ENCODE measurements at places on chromosomes 2 and 18.
A peak's percentile ranks its signal among the peaks of the same experiment; 100 is the strongest.

DNA sequence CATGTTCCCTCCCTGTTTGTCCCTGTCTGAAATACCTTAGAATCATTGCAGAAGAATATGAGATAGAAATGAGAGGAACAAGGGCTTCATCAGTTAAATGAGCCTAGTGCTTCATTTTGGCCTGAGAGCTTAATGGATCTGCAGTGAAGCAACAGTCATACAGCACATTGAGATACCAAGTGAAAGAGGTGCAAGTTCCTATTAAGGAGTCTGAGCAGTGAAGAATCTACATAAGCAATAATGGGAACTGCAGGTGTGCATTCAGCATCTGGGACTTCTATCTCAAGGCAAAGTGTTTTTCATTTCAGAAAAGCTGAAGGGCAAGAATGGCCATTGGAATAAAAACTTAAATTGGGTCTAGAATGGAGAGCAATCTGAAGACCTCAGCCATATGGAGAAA is 323.2 kb upstream of the SLC39A10 start:
- DNase-seq: no peak

GRCh38 chr2:71545572-71546274 is 92.4 kb downstream of the DYSF start:
- DNase-seq: peak; percentile 48

DNA sequence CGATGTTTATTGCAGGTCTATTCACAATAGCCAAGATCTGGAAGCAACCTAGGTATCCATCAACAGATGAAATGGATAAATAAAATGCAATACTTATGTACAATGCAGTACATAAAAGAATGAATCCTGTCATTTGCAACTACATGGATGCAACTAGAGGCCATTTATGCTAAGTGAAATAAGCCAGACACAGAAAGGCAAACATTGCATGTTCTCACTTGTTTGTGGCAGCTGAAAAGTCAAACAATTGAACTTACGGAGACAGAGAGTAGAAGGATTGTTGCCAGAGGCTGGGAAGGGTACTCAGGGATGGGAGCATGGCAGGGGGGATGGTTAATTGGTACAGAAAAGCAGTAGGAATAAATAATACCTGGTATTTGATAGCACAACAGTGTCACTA is 563.9 kb downstream of the TMX3 start:
- DNase-seq: no peak

- DNase-seq: no peak
Observed at GRCh38 chr2:65311049-65311448, 83.4 kb downstream of the ACTR2 start.

DNA sequence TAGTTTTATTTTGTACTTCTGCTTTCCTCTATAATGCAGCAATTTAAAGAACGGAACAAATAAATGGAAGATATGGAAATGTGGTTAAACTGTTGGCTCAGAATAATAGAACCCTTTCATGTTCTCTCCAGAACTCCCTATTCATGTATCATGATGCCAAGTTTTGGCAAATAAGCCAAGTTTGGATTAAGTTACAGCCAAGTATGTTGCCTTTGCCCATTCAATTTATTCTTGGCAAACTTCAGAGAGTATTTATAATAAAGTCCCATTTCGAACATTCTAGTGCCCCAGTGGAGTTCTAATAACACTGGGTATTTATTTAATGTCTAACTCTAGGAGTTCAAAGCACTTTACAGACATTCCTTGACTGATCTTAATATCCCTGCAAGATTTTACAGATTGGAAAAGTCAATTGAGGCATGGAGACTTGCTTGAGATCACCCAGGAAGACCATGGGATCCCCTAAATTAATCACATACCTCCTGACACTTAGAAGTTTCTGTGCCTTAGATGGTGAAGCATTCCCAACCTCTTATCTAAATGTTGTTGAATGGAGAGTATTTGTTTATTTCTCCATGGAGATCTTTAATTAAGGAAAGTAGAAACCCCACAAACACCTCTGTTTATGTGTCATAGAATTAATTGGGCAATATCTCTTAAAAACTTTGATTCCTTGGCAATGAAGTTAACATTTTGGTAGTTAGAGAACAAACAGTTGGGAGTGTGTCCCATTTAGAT is 106.7 kb downstream of the ACKR3 start:
- no peak for DNase-seq

DNA sequence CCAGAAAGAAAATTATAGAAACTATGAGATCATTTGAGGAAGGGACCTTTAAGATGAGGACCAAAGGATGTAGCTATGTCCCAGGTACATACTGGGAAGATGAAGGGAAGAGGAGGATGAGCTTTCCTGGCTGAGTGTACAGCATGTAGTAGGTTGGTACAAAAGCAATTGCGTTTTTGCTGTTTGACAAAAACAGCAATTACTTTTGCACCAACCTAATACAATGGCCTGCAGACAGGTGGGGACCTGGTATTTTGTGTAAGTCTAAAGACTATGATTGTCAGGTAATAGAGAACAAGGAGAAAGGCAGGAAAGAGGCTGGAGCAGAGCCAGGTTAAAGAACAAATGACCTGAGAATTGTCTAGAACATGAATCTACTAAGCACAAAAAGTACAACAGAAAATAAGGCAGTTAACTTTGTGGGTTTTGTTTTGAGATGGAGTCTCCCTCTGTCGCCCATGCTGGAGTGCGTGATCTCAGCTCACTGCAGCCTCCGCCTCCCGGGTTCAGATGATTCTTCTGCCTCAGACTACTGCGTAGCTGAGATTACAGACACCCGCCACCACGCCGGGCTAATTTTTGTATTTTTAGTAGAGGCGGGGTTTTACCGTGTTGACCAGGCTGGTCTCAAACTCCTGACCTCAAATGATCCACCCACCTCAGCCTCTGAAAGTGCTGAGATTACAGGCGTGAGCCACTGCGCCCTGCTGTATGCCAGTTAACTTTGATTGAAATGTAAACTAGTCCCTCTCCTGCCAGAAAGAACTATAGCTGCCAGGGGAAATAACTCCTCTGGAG is 3.2 kb upstream of the TGOLN2 start:
- peak; percentile 73 for DNase-seq
